NCI-H1417 treated with DMSO at 0.1 percent for 48 hours (cell line): ENCODE measurements at places on chromosomes 6 and 20.

DNA sequence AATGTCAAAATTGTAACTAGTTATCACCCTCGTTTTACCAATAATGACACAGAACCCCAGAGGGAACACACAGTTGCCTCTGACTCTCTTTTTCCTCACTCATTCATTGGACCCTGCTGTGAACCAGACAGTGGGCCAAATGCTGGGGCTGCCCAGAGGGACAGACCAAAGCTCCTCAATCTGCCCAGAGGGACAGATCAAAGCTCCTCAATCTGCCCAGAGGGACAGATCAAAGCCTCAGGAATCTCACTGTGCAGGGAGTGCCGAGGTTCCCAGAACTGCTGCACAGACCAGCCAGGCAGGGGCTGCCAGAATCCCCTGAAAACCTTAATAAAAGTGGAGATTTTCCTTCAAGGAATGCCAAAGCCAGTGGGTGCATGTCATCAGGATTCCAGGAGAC, 179.1 kb downstream of the SOD2 start:
- no peak for DNase-seq

GRCh38 chr6:140401761-140402160, 1027.3 kb upstream of the CITED2 start:
- no peak for DNase-seq

GRCh38 chr20:23515250-23515939, 24.5 kb downstream of the CST8 start:
- no peak for DNase-seq

DNA sequence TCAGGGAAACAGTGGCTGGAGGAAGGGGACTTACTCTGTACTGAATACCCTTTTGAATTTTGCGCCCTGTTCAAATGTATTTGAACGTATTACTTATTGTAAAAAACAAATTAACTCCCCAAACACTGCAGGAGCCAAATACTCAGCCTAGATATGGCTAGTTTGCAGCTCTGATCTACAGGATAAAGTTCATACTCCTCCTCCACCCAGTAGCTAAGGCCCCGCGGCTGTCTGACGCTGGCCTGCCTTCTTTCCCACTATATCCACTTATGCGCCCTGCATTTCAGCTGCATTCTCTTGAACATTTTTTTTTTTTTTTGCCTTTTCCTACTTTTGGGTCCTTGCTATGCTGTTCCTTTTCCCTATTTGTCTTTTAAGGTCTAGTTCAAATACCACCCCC, 6.5 kb downstream of the GSS start:
- DNase-seq, result no peak

DNA sequence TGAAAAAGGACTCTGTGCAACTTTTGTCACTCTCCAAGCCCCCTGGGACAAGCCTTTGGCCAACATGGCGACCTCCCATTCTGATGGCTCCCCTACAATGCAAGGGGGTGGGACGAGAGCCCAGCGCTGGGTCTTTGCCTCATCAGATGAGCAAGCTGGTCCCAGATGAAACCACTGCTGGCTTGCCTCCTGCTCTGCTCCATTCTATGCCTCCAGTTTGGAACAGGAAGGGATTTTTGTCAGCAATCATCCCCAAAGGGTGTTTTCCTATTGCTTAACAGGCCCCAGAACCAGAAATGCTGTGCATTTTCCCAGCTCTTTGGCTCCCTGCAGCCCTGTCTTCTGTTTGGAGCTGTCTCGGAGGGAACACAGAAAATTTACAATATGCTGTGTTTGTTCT, 412.7 kb downstream of the MAFB start:
- no peak for DNase-seq

DNA sequence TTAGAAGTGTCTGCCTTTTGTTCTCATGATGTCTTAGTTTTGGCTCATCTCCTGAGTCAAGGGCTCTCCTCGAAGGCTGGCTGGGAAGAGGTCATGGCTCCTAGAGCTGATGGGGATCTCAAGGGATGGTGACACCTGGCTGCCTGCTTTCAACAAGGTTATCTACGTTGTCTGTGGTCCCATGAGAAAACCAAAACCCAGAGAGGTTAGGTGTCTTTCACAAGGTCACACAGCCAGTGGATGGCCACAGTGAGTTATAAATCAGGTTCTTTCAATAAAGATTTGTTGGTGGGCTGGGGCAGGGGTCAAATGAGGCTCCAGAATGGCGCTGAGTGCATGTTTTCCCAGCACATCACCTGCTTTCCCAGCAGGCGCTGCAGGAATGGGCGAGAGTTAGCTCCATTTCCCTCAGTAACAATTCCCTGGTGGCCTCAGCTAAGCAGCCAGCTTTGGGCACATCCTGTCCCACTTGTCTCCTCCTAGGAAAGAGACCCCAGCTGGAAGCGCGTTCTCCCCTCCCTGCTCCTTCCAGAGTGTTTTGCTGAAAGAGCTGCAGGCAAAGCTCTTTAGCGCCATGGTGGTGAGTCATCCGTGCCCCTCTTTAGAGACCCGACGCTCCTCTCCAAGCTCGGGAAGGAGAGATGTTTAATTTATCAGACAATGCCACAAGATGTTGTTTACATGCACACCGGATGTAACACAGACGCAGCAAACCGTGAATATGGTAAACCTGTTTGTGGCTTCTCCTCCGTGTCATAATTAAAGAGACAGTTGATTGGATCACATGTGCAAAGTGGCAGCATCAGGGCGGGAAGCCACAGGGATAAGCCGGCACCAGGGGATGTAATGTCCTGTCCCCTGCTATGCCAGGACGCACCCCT, 109.7 kb downstream of the LRFN2 start:
- peak; percentile 7 for DNase-seq

GRCh38 chr20:61429458-61430227, 177.6 kb downstream of the CDH4 start:
- no peak for DNase-seq

- DNase-seq, result no peak
Observed at GRCh38 chr6:137973201-137973600, 106.1 kb downstream of the TNFAIP3 start.

DNA sequence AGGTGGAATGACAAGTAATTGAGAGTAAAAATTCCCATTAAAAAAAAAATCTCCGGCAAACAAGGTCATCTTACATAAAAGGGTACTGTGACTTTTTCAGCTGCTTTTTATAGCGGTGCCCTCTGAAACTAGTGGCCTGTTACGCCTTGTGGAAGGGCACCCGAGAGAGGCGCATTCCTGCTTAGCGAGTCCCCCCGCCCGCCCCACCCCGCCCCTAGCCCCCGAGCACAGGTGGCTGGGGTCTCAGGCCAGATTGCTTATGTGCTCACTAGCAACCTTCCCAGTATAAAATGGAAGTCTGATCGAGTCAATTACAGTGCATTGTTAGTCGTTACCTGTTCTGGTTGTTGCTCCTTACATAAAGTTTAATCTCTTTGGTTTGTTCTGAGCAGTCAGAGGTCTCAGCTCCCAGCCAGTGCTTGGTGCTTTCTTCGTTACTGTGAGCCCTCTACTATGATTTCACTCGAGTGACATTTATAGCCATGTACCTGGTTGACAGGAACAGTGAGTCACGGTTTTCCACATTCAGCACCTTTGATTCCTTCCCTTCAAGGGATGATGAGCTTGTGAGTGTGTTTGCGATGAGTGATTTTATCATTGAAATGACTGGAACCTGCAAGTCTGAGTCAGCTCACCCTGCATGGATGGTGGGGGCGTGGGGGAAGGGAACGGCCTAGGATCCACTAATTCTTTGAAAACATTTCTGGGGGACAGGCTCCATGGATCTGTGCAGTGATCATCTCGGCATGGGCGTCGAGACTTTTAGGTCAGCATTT, 47.6 kb downstream of the ZDHHC14 start:
- no peak for DNase-seq

- DNase-seq, result no peak
Observed at GRCh38 chr6:150271501-150272263, 97.1 kb upstream of the IYD start.

GRCh38 chr6:20978151-20978614, 443.9 kb downstream of the CDKAL1 start:
- no peak for DNase-seq

GRCh38 chr20:10006447-10007090, 28.2 kb upstream of the ANKEF1 start:
- no peak for DNase-seq

DNA sequence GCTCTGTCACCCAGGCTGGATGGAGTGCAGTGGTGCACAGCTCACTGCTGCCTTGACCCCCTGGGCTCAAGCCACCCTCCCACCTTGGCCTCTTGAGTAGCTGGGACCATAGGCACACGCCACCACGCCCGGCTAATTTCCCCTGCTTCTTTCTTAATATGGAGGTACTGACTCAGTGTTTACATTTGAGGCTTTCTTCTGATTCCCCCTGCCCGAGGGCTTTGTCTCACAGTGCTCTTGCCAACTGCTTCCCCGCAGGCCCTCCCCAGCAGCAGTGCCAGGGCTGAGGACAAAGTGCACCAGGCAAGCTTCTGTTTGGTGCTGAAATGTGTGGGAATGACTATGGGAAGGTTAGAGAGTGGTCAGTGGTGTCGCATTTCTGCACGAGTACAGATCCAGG, 34.8 kb downstream of the NR2E1 start:
- DNase-seq, result no peak
